Myometrial cell (primary cell): ENCODE measurements at places on chromosomes 2 and 18. TPM values are rescaled to one million over a fixed set of nuclear protein-coding genes. Genes with fewer than 3 reads are reported as not detected.

The GCG gene
- total RNA-seq, result not detected in 2 replicates

The ATOH8 gene
- 1.2 and 7.4 TPM in 2 replicates for total RNA-seq

The MRO gene
- total RNA-seq, result not detected in 2 replicates

The ANKRD62 gene
- not detected in 2 replicates for total RNA-seq

The CTDSP1 gene
- 67.0 and 84.8 TPM in 2 replicates for total RNA-seq

The LINC00305 gene
- total RNA-seq, result not detected in 2 replicates

The CXCR4 gene
- total RNA-seq, result not detected in 2 replicates

The TDRD15 gene
- not detected in 2 replicates for total RNA-seq

The SCYGR4 gene
- not detected in 2 replicates for total RNA-seq

The PLGLB2 gene
- not detected in 2 replicates for total RNA-seq

The ST8SIA3 gene
- not detected in 2 replicates for total RNA-seq

The IL18R1 gene
- 0.53 and 0.58 TPM in 2 replicates for total RNA-seq
